ENCODE measurements at places on chromosomes 4 and X.

DNA sequence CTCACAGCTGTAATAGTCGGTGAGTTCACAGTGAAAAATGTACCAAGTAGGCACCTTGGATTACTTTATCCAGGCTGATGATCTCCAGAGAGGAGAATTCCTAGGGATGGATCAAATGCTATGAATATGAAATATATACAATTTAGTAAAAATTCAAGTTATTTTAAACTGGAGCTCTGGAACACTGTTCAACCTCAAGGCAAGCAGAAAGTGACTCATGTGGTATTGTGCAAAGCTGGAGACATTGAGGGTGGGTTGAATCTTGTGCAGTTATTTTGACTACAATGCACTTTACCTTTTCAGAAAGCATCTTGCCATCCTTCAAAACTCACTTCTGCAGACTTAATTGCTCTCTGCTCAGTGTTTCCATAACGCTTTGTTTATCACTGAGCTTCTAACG lies 43.4 kb downstream of the OSTC start:
- DNase-seq, result no peak

- peak; percentile 55 for DNase-seq
Measured at GRCh38 chr4:53196882-53197771, 168.7 kb downstream of the SCFD2 start.

DNA sequence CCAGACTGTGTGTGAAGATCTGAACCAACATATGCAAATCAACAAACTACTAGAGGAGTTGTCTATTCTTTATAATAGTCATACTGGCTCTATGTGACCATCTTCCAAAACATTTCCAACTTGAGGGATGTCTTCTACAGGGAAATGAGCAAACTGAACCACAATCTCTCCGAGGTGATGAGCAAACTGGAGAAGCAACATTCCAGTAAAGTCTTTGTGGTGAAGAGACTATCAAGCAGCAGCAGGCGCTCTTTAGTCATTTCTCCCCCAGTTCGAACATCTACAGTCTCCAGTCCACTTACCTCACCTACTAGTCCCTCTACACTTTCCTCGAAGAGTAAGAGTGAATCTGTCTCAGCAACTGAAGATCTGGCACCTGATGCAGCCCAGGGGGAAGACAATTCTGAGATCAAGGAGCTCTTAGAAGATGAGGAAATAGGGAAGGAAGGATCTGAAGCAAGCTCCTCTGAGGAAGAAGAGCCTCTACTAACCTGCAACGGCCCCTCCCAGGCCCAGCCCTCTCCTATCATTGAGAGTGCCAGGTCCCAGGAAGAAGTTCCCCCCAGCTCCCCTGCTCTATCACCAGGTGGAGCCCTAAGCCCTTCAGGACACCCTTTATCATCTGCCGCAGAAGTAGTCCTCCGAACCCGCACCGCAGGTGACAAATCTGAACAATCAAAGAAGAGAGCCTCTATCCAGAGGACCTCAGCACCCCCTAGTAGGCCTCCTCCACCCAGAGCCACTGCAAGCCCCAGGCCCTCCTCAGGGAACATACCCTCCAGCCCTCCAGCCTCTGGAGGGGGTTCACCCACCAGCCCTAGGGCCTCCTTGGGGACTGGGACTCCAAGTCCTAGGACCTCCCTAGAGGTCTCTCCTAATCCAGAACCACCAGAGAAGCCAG lies 98.1 kb downstream of the HNRNPD start:
- no peak for DNase-seq

- no peak for DNase-seq
Measured at GRCh38 chr4:123503698-123504363, 107.2 kb downstream of the SPRY1 start.

- no peak for DNase-seq
Measured at GRCh38 chr4:165079476-165079875, 25.8 kb downstream of the TRIM75 start.

DNA sequence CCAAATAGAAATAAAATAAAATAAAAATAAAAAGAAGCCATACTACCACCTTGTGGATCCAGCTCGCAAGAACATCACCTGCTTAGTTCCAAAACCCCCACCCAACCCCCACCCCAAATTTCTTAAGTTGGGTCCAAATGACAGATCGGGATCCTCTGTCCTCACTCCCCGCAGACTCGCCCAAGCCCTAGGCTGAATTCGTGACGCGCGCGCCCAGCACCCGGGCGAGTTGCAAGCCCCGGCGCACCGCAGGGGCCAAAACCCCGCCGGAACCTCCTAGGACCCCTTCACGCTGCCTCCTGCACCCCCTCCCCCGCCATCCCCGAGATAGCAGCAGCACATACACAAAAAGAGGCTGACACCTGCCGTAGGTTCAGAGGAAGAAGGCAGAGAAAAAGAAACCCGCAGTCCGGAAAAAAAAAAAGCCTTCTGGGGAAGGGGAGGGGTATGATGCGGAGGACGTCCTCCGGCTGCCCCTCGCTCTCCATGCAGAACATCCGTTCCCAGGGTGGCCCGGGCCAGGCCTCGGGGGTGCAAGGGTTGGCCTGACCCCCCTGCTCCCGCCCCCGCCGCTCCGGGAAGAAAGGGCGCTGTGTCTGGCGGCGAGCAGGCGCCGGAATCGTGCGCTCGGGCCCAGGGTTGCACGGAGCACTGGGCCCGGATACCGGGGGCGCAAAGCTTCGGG lies 2.6 kb downstream of the NLGN4X start:
- no peak for DNase-seq

GRCh38 chr4:152083338-152083737 lies 322.5 kb upstream of the GATB start:
- no peak for DNase-seq

- no peak for DNase-seq
Measured at GRCh38 chrX:153782313-153782712, 1.5 kb downstream of the SRPK3 start.

DNA sequence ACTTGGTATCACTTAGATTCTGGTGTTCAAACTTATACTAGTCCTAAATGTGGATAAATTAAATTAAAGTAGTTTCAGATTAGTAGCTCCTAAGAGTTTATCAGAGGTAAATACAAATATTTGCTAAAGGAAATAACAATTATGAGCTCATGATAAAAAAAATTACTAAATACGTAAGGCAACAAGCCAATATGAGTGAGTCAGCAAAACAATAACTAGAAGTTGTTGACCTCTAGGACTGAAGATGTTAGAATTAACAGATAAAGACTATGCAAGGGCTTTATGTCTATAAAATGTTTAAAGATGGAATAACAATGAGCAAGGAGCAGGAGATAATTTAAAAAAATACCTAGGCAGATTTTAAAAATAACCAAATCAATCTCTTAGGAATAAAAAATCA lies 195.8 kb downstream of the CLCN4 start:
- no peak for DNase-seq

DNA sequence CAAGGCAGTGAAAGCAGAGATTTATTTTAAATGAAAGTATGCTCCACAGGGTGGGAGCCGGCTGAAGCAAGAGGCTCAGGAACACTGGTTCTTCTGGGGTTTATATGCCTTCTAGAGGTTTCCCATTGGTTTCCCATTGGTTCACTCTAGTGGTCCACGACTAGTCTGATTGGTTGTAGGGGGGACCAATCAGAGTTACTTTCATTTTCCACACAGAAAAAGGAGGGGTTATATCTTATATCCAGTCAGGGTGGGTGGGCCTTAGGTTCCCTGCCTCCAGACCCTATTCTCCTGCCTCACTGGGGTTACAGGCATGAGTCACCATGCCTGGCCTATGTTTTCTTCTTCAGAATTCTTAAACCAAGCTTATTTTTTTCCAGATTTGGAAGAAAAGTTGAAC lies 101.6 kb downstream of the KLHL8 start:
- DNase-seq, result peak; percentile 6
